ENCODE measurements at places on chromosomes 1 and 21.

- DNase-seq: no peak
Observed at GRCh38 chr1:80367058-80367457, 1360.5 kb upstream of the ADGRL4 start.

GRCh38 chr1:93839307-93839706, 39.7 kb downstream of the DNTTIP2 start:
- DNase-seq: no peak

DNA sequence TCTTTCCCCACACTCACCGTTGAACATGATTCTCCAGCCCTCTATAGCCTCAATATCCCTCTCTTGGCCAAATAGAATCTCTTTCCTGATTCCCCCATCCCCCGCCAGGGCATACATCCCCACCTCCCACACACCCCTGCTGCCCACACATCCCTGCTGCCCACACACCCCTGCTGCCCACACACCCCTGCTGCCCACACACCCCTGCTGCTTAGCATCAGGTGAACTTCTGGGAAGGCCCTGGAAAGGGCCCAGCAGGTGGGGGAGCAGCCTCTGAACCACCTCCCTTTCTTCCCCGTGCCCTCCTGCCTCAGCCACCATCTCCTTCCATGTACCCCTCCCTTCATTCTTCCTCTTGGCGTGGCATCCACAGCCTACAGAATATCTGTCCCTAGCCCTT, 15.9 kb upstream of the IFNLR1 start:
- DNase-seq: no peak

GRCh38 chr1:216005916-216006315, 417.3 kb downstream of the USH2A start:
- no peak for DNase-seq

- DNase-seq: no peak
Observed at GRCh38 chr1:189312499-189312898, 1165.2 kb downstream of the BRINP3 start.

- DNase-seq: no peak
Observed at GRCh38 chr1:103448560-103448959, 76.9 kb upstream of the RNPC3 start.

DNA sequence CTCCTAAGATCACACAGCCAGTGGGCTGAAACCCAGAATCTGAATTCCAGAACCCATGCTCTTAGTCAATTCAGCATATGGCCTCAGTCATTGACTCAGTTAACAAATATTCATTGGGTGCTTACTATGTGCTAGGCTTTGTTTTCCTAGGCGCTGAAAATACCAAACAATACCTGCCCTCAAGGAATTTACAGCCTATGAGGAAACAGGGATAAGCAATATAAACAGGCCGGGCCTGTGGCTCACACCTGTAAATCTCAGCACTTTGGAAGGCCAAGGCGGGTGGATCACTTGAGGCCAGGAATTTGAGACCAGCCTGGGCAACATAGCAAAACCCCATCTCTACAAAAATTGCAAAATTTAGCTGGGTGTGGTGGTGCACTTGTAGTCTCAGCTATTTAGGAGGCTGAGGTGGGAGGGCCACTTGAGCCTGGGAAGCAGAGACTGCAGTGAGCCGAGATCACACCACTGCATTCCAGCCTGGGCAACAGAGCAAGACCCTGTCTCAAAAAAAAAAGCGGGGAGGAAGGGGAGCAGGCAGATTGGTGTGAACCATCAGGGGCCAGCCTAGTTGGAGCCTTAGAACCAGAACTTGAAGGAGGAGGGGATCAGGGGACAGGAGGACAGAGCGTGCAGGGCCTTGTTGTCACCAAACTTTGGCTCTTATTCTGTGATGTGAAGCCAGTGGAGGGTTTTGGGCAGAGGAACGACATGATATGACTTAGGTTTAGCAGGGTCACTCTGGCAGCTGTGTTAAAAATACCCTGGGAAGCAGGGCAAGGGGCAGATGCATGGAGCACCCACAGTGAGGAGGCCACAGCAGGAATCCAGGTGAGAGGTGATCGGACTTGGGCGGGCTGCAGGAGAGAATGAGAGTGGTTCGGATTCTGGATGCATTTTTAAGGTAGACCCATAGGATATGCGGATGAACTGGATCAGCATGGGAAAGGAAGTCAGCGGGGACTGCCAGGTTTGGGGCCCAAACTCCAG, 5.8 kb downstream of the TINAGL1 start:
- no peak for DNase-seq

DNA sequence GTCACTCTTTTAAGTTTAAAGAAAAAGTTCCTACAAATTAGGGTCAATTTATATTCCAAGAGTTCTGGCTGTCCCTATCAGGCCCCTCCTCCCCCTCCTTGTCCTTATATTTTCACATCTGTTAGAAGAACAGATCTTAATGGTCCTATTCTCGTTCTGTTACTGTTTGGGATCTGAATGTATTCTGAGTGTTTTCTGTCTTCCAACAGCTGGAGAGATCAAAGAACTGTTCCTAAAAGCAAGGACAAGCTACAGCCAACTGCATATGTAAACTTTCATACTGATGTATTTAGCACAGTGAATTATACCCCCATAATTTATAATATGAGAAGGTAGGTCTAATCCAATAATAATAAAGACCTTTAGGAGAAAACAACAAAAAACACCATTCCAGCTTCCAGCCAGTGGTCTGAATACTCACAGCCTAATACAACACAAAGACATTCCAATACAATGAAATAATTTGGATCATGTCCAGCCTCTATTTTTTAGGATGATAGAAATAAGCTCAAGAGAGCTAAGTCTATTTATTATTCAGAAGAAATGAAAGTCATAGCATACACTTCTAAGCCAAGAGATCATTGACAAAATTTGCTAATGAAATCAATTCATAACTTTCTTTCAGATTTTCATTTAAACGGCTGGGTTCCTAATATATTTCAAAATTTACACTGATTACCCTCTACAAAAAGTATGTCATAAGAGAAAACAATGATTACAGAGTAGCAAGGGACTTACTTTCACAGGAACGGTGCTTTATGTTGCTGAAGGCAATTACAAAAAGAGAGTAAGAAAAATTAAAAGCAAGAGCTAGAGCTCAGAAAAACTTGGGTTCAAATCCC, 25.3 kb downstream of the WLS start:
- no peak for DNase-seq

DNA sequence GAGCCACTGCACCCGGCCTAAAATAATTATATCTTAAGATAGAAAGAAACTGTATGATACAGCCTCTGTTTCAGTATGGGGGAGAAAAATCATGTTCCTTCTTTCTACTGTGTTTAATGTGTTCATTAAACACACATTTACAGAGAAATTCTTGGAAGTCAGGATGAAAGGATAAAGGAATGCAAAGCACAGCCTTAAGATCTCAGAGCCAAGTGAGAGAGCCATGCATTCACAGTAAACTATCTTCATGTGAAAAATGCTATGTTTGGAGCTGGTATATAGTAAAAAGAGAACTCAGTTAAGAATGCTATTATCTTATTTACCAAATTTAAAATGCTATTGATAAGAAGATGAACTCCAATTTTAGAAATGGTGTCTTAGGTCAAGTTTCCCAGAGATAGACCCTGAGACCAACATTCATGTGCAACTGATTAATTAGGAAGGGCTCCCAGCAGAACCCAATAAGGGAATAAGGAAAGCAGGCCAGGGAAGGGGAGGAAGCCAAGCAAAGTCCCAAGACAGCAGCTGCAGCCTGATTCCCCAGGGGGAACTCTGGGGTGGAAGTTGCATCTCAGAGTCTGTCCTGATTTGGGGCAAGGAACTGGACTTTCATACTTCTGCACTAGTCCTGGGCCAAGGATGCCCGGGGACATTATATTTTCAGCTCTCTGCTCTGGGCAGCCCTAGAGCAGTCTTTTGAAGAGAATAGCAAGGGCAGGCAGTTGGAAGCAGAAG, 130.0 kb upstream of the ZNF648 start:
- no peak for DNase-seq

DNA sequence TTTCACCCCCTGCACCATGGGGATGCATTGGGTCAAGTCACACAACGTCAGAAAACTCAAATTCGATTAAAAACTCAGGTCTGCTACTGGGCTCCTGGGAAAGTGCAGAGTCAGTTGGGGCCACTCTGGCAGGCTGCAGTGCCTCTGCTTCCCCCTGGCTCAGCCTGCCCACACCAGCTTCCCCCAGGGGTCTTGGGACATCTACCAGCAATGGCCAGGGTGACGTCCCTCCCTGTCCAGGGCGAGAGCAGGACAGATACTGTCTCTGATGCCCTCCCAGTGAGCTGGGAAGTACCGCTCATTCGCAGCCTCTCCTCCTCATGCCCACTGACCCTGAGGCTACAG, 106.2 kb upstream of the COL6A1 start:
- no peak for DNase-seq

- DNase-seq: no peak
Observed at GRCh38 chr1:119853155-119853554, 41.9 kb upstream of the REG4 start.

DNA sequence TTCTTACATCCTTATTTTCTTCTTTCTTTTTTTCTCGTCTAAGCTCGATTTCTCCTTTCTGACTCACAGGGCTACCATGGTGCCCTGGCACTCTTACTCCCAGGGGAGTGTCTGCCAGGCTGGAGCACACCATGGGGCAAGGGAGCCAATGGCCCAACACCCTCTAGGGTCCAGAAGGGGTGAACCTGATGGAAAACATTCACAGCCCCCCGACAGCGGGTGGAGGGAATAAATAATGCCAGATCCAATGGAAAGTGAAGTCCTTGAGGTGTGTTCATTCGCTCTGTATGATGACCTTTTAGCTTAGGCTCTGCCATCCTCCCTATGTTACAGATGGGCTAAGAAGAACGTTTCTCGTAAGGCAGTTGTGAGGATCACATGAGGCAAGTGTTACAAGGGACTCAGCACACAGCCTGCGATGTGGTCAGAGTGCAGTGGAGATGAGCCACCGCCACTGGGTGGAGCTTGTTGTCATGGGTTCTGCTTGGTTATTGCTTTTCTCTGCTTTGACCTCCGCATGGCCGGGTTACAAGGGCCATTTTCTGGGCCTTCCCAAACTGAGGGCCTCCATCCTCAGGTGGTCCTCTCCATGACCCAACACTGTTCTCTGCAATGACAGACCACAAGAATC, 3.5 kb upstream of the FCMR start:
- DNase-seq: no peak

DNA sequence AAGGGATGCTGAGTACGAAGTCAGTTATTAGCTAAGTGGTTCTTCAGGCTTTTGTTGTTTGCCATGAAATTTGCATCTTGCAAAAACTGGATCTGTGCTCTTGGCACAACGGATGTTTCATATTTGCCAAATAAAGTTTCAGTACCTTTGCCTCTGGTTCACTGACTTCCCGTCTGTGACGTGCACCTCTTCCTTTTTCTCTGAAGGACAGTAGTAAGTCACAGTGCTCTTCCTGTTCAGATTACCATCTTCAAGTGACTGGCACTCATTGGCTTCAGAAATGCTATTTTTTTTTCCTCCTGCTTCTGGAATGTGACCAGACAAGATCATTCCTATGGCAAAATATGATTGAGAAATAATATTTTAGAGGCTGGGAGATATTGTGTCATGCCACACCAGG, 75.9 kb upstream of the GREM2 start:
- DNase-seq: no peak

DNA sequence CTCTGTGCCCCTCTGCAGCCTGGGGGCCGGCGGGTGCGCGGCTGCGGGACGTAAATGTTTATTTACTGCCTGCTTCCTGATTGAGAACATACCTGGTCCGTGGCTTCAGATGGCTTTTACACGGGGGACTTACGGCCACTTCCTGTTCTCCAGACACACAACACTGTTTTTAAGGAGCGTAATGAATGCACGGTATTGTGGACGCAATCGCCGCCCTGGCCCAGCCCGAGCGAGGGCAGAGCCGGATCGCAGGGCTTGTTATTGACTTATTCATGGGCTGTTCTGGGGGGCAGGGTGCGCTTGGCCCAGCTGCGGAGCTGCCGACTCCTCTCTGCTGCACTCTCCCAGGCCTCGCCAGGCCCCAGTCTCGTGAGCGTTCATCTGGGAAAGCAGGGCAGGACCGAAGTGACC, 52.8 kb upstream of the ACTRT2 start:
- DNase-seq: no peak

- no peak for DNase-seq
Observed at GRCh38 chr1:107546576-107546975, 405.7 kb downstream of the NTNG1 start.

DNA sequence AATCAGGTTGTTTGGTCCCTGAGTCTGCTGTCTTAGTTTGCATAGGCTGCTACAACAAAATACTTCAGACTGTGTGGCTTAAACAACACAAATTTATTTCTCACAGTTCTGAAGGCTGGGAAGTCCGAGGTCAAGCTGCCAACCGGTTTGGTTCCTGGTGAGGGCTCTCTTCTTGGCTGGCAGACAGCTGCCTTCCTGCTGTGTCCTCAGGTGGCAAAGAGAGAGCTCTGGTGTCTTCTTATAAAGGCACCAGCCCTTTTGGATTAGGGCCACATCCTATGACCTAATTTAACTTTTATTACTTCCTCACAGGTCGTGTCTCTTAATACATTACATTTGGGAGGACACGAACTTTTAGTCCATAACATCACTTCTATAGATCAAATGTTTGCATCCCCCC, 89.6 kb upstream of the CD34 start:
- no peak for DNase-seq

DNA sequence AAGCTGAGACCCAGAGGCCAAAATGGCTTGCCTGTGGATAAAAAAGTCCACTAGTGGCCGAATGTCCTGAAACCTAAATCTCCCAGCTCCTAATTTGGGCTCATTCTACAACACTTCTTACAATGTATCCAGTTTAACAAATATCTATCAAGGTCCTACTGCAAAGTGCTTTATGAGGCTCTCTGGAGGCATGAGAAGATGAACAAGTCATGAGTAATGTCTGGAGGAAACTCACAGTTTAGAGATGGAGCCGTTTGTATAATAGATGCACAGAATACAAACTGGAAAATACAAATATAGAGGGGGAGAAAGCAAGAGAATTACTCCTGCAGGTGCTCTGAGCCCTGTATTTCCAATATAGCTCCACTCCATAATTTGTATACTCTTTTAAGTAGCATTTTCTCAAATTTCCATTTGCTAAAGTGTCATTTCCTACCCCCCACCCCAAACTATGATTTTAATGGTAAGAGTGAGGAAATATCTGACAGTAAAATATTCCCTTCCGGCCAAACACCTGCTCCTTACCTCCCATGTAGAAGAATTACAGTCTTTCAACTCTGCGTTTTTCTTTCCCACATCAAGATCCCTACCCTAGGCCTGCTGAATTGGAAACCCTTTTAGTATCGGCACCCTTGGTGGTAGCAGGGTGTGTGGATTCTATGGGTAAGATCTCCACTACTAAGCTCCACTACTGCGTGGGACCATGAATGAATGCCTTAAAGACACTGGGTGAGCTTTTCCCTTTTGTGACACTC, 3.3 kb upstream of the ADAMTS5 start:
- DNase-seq: no peak
